ENCODE measurements at places on chromosomes 2 and 18.

GRCh38 chr2:158723181-158723838 is 71.8 kb upstream of the DAPL1 start:
- DNase-seq = no peak

GRCh38 chr2:207533461-207534008 is 3.8 kb downstream of the CREB1 start:
- no peak for DNase-seq

- no peak for DNase-seq
Measured at GRCh38 chr2:170461889-170462288, 253.2 kb upstream of the SP5 start.

DNA sequence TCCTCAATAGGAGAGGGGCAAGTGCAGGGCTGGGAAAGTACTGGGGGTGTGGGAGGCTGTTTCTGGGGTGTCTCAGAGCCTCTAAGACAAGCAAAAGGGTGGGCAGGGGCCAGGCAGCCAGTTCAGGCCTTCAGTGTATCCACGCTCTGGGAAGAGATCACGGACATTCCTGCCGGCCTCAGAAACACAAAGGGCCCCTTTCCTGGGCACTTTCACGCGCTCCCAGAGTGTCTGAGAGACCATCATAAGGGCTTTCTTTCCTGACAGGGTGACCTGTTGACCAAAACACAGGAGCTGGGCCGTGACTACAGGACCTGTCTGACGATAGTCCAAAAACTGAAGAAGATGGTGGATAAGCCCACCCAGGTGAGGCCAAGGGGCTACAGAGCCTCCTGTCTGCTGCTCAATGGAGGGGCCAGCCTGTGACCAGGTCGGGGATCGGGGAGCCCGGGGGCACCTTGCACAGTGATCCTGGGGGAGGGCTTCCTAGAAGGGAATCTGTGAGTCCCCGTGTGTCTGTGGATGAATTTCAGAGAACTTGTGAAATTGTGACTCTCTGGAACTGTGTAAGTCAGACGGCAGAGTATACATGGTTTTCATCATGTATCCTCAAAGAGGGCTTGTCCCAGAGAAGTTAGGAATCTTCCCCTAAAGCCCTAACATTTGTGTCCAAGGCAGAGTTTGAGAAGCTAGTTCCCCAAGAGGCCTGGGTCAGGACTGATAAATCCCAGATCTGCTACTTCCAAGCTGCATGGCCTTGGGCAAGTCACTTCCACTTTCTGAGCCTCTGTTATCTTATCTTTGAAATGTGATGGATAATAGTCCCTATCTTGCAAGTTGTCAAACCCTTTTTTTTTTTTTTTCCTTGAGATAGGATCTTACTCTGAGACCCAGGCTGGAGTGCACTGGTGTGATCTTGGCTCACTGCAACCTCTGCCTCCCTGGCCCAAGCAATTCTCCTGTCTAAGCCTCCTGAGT is 1.8 kb downstream of the GNLY start:
- DNase-seq = no peak

- DNase-seq = no peak
Measured at GRCh38 chr2:195472501-195473234, 184.4 kb upstream of the SLC39A10 start.

DNA sequence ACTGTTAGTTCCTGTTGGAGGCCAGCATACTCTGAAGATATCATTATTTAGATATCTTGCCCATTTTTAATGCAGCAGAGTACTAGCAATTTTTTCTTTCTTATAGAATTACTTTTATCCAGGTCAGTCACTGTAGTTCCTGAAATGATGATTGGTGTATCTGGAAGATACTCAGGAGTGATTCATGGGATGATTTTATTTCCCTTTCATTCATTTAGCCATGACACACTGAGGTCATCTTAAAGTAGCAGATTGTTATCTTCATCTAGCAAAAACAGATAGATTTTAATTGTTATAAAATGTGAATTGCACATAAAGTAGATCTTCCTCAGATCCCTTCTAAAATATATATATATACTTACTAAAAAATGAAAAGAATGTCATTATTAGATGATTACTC is 109.1 kb downstream of the PIK3C3 start:
- DNase-seq = no peak

DNA sequence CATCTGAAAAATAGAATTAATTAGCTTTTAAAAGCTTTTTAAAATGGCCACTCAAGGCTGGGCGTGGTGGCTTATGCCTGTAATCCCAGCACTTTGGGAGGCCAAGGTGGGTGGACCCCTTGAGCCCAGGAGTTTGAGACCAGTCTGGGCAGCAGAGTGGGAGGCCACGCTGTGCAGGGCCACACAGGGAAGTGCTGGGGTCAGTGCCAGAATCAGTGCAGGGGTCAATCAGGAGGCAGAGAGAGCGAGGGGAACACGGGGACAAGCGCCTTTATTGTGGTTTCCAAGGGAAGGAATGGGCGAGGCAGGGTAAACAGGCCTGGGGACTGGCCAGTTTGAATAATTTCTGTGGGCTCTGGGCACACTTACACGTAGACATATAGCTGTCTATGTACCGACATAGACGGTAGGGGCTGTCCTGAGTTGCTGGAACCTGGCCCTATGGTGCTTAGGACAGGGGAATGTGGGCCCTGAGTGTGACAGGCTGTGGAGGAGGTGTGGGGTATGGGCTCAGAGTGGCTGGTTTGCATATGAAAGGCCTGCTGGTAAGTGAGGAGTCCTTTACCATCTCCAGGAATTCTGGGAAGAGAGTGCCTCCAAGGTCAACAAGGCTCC is 42.9 kb downstream of the DYSF start:
- no peak for DNase-seq

DNA sequence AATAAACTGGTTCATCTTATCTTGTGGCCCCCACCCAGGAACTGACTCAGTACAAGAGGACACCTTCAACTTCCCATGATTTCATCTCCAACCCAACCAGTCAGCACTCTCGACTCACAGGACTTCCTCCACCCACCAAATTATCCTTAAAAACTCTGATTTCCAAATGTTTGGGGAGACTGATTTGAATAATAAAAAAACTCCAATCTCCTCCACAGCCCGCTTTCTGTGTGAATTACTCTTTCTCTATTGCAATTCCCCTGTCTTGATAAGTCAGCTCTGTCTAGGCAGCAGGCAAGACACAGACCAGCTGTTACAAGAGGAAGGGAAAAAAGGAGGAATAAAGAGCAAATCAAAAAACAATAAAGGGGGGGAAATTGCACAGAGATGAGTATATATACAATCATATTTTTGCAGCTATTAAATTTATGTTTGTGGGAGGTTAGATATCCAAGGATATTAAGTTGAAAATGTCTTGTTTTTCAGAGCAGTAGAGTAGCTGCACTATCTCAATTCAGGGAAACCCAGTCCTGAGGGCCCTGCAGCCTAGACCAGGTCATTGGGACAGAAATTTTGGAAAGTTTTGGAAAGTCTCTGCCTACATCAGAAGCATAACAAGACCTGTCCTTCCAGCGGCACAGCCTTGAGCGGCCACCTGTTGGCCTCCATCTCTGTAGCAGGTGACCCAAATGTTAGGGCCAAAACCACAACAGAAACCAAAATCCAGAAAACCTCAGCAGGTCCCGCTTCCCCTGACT is 32.8 kb upstream of the SIGLEC15 start:
- DNase-seq = no peak

DNA sequence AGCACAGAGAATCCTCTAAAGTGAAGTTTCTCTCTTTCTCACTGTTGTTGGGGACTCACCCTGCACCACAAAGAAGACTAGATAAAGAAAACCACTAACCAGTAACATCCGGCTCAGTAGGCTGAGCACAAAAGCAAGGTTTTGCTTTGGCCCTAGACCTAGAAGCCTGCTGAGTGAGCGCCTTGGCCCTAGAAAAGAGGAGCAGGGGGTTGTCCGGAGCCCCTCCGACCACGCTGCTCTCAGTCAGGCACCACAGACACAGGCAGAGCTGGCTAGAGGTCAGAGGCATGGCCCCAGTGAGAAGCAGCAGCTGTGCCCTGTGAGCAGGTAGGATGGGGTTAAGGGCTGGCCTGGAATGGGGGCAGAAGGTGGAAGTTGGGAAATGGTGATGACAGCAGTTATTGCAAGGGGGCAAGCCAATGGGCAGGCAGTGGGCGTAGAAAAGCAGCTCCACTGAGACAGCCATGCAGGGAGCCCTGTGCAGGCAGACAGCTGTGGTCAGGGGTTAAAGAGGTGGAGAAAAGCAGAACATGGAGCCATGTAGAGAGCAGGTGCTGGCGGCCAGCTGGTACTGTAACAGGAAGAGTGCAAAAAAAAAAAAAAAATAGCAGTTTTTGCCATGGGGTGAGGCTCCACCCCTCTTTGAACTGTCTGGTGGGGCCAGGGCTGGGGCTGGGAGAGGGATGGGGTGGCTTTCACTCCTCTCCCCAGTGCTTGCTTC is 36.9 kb upstream of the SLC14A1 start:
- DNase-seq = no peak

DNA sequence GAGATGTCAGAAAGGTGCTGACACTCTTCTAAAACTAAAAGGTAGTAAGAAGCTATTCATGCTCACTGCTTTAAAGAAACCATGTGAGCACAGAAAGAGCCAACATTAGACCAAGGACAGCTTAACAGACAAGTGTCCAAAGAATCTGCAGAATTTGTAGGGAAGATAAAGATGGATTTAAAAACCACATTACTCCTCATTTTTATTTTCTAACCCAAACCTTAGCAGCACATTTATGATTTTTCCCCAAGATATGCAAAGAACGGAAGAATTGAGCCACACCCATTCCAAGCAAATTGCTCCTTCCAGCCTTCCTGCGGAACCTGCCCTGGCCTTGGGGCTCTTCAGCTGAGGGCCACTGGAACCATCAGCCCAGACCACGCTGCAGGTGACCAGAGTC is 26.9 kb downstream of the MBP start:
- DNase-seq = no peak

DNA sequence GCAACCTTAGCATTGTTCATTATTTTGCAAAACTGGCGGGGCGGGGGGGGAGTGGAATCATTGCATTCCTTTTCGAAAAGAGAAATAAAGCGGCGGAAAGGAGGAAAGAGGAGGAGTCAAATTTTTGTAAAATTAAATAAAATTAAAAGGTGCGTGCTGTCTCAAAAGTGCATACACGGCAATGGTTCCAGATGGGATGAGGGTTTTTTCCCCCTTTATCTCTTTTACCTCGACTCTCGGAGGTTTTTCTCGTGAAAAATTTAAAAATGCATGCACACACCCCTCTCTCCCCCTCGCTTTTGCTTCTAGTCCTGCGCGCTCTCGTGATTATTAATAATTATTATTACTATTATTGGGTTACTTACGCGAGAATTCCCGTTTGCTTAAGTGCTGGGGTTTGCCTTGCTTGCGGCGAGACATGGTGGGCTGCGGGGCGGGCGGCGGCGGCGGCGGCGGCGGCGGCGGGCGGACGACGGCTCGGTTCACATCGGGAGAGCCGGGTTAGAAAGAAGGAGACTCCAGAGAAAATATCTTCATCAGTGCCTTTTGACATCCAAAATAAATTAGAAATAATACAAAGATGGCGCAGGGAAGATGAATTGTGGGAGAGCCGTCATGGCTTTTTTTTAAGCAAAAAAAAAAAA is 481 bp downstream of the BCL11A start:
- peak; percentile 46 for DNase-seq

DNA sequence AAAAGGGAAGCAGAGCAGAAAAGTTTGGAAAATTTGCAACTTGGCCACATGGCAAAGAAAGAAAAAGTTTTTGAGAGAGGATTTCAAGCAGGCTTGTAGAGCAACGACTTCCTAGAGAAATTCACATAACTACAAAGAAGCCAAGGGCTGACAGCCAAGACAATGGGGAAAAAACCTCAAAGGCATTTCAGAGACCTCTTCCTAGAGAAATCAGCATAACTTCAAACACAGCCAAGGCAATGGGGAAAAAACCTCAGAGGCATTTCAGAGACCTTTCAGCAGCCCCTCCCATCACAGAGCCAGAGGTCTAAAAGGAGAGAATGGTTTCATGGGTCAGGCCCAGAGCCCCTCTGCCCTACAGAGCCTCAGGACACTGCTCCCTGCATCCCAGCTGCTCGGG is 7.2 kb downstream of the ADI1 start:
- DNase-seq = no peak

All from kidney (tissue), 22 donors.